ENCODE measurements at places on chromosomes 12 and 14.

DNA sequence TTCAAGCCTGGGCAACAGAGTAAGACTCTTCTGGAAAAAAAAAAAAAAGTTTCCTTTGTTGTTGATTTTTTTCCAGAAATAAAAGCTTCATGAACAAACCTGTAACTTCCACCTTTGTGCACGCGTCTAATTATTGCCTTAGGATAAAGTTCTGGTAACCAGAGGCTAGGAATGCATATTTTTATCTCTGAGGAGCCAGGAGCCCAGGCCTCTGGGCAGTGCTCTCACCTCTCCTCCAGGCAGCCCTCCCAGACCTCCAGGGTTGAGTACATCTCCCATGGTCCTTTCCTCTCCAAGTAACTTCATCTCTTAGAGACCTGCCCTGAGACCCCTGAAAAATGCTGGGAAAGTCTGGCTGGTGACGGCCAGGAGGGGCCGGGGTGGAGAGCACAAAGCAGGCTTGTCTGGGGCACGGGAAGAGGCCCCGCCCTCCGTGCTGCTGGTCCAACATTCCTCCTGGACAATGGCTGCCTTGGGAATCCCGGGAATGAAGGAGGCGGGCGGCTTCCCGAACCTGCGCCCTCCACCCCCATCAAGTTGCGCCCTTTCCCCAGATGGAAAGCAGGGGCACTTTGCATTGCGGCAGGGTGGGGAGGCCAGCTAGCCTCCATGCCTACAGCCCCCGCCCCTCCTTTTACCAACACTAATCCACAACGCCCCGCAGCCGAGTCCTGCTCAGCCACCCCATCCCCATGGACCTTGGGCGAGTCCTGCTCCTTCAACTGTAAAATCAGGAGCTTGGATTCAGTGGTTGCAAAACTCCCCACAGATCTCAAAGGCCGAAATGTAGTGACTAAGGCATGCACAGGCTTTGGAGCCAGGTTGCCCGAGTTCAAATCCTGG lies 7.3 kb upstream of the FIGNL2 start:
- no peak for DNase-seq

- no peak for DNase-seq
These were observed 4.5 kb downstream of the DCN start for GRCh38 chr12:91178139-91178561.

GRCh38 chr12:69120354-69120753 lies 119.0 kb upstream of the CPSF6 start:
- DNase-seq: no peak

GRCh38 chr14:88901189-88901588 lies 76.7 kb downstream of the TTC8 start:
- no peak for DNase-seq

- no peak for DNase-seq
These were observed 21.2 kb upstream of the MEG3 start for GRCh38 chr14:100804558-100805309.

DNA sequence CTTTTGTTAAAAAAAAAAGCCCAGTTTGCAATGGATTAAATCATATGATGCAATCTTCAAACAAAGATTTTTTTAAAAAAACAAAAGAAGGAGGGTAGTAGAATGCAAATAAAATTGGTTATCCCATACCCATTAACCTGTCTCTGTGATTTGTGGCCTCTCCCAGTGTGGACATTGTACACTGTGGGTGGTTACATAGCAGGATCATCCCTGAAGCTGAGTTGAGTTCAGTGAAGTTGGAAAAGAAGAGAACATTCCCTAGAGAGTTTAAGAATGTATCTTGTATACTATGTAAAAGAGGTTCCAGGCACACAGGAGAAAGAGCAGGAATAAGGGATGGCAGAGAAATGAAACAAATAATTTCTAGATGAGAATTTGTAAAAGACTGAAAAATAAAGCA lies 142.4 kb upstream of the SLC16A7 start:
- no peak for DNase-seq

DNA sequence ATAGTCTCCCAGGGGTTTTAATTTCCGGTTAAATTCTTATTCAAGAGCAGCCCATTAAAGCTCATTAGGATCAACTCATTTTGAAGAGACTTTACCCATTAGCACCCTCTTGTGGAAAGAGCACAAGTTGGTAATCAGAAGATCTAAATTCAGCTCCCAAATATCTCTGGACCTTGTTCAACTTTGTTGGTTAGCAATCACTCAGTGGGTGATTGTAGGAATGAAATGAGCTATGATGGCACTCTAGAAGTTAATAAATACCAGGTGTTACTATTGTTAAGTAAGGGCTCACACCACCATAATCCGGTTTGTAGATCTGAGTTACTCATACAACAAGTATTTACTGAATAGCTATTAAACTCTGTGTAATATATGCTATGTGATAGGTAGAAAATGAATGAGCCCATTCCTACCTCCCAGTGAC lies 42.9 kb downstream of the TRIP11 start:
- peak; percentile 33 for DNase-seq

GRCh38 chr14:102891556-102891955 lies 30.9 kb upstream of the AMN start:
- no peak for DNase-seq

GRCh38 chr12:111616177-111616623 lies 17.1 kb upstream of the ATXN2 start:
- DNase-seq: no peak

DNA sequence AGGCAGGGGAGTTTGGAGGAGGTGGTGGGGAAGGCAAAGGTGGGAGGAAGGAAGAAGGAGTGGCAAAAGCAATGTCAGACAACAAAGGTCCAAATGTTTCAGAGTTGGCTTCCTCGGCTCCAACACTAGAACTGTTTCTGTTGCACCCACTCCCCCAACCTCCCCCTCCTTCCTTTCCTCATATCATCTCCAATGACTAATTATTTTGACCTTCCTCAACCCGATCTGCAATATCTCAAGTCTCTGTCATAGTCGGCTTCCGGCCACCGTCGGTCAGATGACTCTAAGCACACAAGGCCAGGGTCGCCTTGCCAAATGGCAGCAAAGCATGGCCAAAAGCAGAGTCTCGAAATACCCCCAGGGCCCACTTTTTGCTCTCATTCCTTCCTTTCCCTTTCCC lies 637.0 kb upstream of the TBX3 start:
- DNase-seq: no peak

DNA sequence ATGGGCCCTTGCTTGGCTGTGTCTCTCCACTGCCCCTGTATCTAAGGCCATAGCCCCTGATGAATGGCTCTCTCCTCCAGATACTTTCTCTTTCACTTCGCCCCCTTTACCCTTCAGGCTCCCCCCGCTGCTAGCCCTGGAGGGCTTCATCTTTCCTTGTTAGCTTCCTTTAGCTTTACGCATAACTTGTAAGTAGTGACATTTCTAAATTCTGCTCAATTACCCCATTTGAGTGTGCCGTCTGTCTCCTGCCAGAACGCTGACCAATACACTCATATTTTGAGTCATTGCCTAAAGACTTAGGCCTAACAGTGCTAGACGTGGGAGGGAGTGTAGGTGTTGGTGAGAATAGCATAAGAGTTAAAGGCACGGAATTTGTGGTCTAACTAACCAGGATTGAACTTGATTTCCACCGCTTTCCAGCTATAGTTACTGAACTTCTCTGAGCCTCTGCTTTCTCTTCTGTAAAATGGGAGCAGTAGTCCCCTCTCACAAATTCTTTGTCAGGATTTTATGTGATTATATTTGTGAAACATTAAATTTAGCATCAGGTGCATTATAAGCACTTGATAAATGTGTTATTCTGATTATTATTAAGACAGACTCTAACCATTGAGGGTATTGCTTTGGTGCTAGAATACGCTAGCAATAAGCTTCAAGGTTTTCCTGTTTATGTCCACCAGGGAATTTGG lies 129.3 kb downstream of the ZFP36L1 start:
- DNase-seq: no peak

- no peak for DNase-seq
These were observed 5.6 kb upstream of the SPPL3 start for GRCh38 chr12:120909633-120910298.

DNA sequence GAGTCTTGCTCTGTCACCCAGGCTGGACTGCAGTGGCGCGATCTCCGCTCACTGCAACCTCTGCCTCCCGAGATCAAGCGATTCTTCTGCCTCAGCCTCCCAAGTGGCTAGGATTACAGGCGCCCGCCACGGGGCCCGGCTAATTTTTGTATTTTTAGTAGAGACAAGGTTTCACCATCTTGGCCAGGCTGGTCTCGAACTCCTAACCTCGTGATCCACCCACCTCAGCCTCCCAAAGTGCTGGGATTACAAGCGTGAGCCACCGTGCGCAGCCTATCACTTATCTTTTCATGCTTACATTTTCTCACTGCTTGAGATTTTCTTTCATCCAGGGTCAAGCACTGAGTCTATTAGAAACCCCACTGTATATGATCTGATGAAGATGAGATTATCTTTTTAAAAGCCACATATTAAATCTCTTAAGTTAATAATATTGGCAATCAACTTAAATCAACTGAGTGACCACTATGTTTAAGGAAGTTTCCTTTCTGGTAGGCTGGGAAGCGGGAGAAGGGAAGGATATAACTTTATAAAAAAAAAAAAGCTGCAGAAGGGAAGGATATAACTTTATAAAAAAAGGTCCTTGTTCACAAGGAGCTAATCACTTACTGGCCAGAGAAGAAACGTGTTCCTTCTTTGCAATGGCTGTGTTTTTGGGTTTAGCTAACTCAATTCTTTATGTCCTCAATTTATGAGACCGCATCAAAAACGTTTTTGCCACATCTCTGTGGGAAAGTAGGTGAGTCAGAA lies 1.3 kb upstream of the MDM2 start:
- no peak for DNase-seq

DNA sequence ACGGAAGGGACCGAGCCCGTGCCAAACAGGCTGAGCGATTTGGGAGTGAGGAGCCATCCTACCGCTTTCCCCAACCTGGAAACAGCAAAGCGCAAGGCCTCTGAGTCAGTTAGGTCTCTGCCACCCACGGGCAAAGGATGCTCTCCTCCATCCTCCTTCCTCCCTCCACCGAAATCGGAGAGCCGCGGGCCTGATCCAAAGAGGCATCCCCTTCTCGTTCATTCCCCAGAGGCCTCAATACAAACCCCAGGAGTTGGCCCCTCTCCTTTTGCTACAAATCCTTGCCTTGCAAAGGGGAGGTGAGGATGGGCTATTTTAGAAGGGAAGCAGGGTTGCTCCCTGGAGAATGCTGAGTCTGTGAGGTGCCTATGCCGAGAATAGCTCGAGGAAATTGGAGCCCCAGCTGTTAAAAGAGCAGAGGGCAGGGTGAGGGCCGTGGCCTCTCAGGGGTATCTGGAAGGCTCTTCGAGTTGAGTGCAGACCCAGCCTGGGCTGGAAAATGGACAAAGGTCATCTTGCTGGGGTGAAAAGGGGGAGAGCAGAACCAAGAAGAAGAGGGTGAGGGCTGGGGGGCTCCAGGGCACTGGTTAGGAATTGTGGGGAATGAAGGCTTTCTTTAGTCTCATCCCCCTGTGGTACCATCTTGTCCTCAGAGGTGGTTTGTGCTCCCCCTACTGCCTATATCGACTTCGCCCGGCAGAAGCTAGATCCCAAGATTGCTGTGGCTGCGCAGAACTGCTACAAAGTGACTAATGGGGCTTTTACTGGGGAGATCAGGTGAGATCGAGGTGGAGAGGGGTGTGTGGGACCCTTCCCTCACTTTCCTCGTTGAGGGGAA lies 1.1 kb downstream of the TPI1 start:
- no peak for DNase-seq

- DNase-seq: no peak
These were observed 91.1 kb upstream of the SLC38A4 start for GRCh38 chr12:46916796-46917419.

DNA sequence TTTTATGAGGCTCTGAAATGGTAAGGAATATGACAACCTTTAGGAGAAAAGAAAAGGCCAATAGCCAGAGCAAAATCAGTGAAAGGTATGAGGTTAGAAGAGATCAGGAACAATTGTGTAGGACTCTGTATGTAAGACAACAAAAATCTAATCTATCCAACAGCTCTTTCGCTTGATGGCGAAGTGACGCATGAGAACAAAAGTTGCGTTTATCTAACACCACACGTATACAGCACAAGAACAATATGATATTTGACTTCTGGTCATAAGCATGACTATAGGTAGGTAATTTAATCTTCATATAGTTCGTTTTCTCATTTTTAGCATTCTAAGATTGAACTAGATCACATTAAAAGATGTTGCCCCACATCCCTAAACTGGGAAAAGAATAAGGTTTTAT lies 1.5 kb downstream of the CLECL1 start:
- no peak for DNase-seq

DNA sequence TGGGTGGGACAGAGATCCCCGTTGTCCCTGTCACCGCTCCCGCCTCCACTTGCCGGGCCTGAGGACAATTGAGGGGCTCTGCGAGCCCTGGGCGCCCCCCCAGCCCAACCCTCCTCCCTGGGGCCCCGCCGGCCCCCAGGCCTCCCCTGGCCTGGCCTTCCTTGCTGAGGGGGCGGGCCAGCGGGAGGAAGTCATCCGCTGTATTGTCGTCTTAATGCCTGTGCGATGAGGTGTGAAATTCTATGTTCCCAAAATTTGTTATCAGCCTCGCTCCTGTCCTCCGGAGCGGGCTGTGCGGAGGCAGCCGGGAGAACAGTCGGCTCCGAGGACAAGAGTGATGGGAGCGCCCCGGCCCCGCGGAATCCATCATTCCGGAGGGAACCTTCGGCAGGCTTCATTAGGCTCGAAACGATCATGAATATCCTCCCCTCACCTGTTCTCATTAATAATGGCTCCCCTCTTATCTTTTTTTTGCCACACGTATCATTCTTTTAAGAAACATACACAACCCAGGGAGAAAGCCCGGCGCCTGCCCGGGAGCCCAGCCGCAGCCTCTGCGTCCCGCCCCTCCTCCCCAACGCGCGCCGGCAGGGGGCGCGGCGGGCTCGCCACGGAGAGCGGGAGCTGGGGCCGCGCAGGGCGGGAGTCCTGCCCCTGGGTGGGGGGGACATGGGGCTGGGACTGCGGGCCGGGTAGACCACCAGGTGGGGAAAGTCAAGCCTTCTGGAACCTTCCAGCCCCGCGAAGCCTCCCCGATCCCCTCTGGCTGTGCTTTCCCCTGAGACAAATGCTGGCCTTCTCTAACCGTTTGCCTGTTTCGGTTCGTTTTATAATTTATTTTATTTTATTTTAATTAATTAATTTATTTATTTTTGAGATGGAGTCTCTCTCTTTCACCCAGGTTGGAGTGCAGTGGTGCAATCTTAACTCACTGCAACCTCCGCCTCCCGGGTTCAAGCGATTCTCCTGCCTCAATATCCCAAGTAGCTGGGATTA lies 17.1 kb upstream of the DLK1 start:
- no peak for DNase-seq

GRCh38 chr12:111408116-111408440 lies 2.4 kb downstream of the SH2B3 start:
- DNase-seq: no peak

GRCh38 chr14:101586531-101587430 lies 25.5 kb downstream of the DIO3 start:
- no peak for DNase-seq

GRCh38 chr12:8829125-8829518 lies 6.7 kb downstream of the A2ML1 start:
- DNase-seq: no peak

GRCh38 chr12:21980544-21980943 lies 39.3 kb upstream of the ABCC9 start:
- no peak for DNase-seq

DNA sequence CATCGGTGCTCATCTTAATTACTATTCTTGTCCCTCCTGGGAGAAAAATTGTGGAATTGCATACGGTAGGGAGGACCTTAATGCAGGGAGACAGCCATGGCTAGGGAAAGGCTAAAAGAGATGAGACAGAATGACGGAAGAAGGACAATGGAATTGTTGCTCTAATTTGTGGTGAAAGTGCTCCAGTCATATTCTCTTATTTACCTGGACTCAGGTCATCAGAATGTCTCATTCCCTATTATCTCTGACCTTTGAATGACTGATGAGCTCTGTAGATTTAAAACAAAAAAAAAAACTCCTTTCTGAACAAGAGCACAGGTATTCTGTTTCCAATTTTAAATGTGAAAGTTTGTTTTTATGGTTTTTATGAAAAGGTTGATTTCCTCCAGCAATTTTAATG lies 8.6 kb upstream of the EPS8 start:
- no peak for DNase-seq
